ENCODE measurements at places on chromosomes 2 and 18.

DNA sequence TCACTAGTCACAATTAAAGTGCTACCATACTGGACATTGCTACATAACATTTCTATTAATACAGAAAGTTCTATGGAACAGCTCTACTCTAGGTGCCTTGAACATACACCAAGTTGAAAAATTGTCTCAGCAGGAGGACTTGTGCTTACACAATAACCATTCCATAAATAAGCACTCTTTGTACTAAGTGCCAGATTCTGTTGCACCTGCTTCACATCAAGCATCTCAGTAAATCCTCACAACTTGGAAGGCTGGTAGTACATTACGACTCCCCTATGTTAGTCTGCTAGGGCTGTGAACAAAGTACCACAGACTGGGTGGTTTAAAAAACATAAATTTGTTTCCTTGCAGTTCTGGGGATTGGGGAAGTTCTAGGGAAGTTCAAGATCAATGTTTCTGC lies 296.9 kb upstream of the NCKAP5 start:
- no peak for DNase-seq

- DNase-seq = no peak
Measured at GRCh38 chr18:361100-361732, 93.4 kb upstream of the THOC1 start.

GRCh38 chr2:163553601-163554000 lies 182.2 kb downstream of the FIGN start:
- no peak for DNase-seq

GRCh38 chr2:197121756-197122385 lies 188.7 kb downstream of the ANKRD44 start:
- DNase-seq = no peak

DNA sequence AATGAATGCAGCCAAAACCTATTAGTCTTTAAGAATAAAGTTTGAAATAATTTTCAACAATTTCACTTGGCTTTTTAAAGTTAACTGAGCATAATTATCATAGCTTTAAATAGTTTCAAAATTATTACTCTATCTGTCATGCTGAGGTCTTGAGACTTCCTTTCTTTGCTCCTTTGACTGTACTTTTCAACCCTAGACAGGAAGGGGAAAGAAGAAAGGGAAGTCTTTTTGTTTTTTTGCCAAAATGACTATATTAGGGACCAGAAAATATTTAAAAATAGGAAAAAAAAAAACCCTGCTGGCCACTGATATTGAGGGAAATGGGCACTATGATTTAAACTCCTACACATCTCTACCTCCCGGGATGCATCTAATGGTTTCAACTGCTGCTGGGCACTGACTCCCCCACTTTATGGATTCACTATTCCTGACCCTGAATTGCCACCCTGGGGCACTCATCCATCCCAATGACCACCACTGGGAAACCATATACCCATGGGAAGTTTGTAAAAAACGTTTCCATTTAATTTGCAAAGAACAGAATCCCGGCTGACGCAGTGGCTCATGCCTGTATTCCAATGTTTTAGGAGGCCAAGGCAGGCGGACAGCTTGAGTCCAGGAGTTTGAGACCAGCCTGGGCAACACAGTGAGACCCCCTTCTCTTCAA lies 50.5 kb downstream of the GAREM1 start:
- DNase-seq = no peak

- DNase-seq = no peak
Measured at GRCh38 chr2:232839411-232840079, 30.5 kb upstream of the SNORC start.

GRCh38 chr18:27520401-27520800 lies 335.3 kb upstream of the CHST9 start:
- DNase-seq = no peak

- no peak for DNase-seq
Measured at GRCh38 chr18:596288-596881, 403 bp upstream of the CLUL1 start.

DNA sequence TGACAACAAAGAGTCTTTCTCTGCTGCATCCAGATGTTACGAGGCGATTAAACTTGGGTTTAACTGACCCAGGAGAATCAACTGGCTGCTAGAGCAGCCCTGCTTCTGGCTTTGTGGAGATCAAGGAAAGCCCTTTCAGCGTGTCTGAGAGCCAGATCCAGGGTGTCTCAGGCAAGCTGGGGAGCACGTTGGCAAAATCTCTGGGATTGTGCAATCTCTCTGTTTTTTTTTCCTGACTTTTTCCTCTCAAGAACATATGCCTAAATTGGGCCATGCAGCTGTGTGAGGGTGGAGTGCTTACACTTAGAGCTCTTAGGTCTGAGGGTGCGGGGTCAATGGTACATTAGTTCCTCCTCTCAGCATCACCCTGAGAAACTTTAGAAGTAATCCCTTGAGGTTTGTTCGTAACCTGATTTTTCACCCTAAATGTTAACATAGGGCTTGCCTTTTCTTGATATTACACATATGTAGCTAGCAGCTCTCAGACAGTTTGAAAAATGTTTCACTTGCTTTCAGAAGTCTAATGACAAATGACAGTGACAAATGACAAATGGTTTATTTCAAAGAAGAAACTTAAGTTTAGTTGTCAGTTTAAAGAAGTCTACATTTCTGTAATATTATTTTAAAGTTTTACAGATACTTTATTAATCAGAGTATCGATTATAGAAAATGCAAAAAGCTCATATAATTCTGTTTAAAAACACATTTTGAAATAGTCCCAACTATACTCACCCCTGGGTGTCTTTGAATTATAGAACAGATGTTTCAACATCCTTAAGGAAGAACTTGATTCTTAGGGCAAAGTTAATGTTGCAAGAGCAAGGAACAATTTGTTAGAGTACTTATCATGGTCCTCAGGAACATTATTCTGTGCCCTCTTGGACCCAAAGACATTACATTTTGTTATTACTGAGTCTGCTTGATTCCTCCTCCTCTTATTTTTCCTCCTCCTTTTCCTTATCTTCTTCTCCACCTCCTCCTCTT lies 38.4 kb upstream of the ZSWIM2 start:
- no peak for DNase-seq

- no peak for DNase-seq
Measured at GRCh38 chr2:129813404-129813803, 166.1 kb upstream of the RAB6C start.

DNA sequence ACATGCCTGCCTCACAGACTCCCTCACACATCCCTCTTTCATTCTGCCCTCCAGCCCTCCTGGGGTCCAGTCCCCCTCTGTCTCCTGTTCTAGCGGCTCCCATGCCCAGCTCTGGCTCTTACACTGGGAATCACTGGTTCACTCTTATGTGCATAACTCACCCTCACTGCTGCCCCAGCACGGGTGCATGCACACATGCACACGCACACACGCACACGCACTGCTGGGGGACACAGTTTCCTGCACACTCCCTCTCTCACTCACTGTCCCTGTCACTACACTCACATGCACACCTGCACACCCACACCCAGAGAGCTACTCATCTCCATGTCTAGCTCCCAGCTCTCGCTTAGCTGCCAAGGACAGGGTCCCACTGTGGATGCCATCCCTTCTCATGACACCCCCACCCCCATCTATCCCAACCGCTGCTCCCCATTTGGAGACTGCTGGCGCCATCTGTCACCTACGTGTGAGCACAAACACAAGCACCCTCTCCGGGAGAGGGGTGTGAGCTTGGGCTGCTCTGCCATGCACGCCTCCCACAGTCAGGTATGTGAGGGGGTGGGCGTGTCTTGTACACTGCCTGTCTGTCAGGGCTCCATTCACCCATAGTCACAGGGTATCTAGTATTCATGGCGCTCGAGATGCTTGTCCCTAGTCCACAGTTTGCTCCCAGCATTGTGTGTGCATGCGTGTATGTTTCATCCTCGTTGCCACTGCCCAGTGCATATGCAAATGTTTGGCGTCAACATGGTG lies 1.8 kb downstream of the ASIC4 start:
- DNase-seq = no peak

DNA sequence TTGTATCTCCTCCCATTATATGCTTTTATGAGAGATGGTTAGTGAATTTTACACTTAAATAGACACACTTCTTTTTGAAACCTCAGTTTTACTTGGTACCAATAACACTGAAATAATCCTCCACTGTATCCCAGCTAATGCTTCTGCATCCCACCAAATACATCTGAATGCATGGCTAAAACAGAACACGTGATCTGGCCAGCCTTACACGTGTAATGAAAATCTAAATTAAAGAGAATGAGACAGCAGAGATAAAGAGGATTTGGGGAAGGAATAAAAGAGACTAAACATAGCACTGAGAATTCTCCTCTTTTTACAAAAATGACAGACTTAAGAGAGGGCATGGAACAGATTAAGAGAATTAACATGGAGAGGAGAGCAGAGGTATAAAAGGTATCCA lies 612.2 kb downstream of the NRXN1 start:
- DNase-seq = no peak

GRCh38 chr2:74646834-74647482 lies 1.2 kb downstream of the M1AP start:
- no peak for DNase-seq

DNA sequence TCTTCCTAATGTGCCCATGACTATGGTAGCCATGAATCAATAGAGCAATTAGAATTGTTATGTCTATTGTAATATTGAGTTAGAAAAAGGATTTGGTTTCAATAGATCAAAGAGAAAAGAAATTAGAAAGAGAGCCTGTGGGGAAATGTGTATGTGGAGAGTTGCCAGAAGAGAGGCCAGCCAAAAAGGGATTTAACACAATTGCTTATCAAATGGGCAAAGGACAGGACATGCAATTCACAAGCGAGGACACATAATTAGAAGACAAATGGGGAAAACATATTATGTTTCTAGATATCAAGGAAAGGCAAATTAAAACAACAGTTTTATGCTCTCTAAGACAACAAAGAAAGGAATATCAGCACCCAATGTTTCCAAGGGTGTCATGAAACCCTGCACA lies 403.2 kb upstream of the KLHL29 start:
- no peak for DNase-seq

DNA sequence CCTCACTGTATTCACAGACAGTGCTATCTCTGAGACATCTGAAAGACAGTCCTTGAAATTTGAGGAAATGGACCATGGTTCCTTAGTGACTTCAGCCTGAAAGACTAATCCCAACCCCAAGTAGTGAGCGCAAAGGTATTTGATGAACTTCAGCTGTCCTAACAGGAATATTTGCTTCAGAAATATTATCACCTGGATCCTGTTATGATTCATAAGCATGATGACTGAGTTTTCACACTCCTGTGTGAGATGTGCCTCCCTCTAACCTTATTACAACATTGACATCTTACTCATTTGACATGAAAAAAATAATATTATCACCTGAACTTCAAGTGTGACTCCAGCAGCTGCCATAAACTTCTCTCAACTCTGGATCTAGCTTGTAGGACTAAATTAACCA lies 11.6 kb upstream of the MRPL19 start:
- DNase-seq = no peak

GRCh38 chr18:64115881-64116280 lies 33.0 kb downstream of the LINC00305 start:
- no peak for DNase-seq

GRCh38 chr2:118255301-118255700 lies 167.0 kb downstream of the INSIG2 start:
- no peak for DNase-seq

DNA sequence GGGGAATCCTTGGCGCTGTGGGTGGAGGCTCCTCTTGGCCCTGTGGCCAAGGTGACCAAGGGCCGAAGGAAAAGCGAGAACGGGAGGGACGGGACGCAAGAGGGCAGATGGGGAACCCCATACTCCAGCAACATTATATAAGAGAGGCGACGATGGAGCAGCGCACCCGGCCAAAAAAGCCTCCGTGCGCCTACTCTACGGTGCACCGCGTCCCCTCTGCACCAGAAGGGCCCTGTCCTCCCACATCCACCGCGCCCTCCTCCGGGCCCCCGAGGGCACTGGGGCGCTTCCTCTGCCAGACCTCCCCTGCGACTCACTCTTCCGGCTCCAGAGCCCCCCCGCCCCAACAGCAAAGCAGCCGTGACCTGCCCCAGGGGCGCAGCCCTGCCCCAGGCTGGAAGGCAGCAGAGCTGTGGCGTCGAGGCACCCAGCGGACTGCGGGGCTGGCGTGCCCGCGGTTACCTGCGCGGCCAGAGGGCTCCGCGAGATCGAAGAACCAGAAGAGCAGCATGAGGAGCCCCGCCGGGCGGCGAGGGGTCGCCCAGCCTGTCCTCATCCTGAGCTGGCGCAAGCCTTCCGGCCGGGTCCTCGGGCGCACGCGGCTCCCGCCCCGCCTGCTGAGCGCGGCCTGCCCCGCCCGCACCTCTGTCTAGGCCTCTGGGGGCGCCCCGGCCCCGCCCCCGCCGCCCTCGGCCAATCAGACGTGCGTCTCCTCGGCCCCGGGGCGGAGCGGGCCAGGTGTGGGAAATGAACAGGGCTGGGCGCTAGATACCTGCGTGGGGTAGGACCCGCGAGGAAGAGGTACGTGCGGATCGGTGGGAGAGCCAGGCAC lies 106.3 kb upstream of the CD302 start:
- no peak for DNase-seq
